ENCODE measurements at places on chromosomes 5 and 9.

GRCh38 chr9:31084350-31084749 lies 1300.1 kb upstream of the ACO1 start:
- DNase-seq, result no peak

- no peak for DNase-seq
Observed at GRCh38 chr5:74686962-74687751, 2.1 kb downstream of the HEXB start.

DNA sequence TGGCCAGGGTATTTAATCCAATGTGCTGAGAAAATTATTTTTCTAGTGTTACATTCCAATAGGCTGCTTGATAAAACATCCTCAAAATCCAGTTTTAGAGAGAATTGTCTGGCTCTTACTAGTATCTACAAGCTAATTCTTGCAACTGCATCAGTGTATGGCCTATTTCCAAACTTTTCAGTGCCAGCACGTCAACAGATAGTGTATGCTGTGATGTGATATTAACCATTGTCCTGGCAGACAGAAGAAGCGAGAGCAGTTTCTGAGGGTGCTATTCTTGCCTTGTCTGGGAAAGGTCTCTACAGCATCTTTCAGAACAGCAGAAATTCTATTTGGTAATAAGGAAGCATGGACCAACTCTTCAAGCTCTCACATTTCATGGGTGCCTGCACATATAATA lies 174.2 kb upstream of the CDH12 start:
- no peak for DNase-seq

DNA sequence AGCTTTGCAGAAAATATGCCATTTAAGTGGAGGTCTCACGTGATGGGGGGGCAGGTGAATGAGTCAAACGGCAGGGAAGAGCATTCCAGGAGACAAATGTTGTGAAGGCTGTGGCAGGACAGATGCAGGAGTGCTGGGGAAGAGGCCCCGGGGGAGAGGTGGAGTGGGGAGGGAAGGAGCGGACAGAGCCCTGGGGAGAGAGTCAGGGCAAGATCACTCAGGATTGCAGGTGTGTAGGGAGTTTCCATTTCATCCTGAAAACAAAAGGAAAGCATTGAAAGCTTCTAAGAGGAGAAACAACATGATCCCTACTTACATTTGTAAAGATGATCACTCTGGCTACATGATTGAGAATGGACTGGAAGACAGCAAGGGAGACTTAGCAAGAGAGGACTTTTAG lies 323.3 kb downstream of the ASTN2 start:
- DNase-seq, result no peak
